Islet precursor cell (in vitro differentiated cells): ENCODE measurements at places on chromosomes 11 and 22.

DNA sequence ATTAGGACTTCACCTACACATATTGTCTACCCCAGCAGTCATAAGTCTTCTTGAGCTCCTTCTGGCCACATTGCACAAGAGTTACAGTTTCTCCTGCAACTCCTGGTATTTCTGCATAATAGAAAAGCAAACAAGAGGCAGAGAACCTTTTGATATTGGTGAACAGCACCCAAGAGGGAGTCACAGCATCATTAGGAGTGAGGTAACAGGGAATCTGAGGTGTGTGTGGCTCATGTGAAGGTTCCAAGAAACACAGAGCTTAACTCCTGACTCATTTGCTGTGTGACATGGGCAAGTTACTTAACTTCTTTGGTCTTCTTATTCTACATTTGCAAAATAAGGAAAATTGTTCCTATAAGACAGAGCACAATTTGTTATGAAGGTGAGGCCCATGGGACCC, 374.6 kb downstream of the INSC start:
- no peak for DNase-seq

DNA sequence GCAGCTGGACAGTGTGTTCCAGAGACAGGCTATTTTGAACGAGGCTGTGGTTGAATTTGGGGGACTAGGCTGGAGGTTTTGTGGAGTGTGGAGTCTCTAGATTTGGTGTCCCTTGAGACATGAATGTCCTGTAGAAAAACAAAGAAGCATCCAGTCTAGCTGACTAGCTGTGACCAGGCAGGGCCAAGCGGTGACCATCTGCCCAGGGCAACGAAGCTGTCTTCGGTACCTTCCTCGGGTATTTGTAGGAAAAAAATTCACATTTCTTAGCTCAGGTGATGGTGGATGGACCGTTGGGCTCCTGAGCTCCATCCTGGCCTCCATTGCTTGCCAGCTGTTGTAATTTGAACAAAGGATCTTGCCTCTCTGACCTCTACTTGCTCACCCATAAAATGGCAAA, 557.3 kb downstream of the MIAT start:
- peak; percentile 11 for DNase-seq

DNA sequence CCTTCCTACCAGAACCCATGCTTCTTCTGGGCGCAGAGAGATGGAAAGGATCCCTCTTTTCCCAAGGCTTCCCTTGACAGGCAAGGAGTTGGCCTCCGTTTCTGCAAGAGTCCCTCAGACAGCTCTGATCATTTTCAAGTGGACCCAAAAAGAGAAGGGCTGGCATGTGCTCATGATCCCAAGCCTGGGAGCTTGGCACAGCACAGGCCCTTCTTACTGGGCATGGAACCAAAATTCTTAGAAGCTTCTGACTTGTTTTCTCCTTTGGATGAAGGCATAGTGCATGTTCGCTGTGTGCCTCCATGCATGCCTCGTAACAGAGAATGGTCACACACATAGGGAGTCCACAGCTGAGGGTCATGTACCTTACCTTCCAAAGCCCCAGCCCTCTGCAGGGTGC, 449.6 kb downstream of the MIAT start:
- DNase-seq = no peak

DNA sequence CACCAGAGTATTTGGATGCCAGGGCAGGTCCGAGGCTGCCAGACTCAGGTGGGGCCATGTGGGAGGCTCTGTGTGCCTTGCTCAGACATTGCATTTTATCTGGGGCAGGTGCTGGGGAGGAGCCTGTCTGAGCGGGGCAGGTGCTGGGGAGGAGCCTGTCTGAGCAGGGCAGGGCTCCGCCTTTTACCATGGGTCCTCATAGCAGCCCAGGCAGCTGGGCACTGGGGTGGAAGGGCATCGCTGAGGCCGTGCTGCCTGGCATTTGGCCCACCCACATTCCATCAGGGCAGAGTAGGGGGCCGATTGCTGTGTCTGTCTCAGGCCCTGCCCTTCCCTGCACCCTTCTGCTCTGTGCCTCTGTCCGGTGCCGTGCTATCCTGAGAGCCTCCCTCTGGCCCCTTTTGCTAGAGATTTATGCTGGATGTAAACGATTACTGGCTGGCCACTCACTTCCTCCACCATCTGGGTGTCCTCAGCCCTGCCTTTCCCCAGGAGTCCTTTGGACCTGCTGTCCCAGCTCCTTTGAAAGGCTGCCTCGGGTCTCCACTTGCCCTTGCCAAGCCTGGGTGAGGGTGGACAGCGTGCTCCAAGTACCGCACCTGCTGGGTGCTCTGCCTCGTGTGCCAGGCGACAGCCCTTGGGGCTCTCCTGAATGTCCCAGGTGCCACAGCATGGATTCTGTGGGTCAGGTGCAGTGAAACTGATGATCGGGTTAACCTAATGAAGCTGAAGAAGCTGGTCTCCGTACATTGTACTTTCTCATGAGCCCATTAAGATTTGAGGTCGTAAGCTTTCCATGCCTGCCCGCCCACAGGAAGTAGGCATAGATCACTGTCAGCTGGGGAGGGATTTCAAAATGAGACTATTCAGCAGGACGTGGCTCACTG, 281.6 kb downstream of the TBC1D22A start:
- DNase-seq = peak; percentile 69

DNA sequence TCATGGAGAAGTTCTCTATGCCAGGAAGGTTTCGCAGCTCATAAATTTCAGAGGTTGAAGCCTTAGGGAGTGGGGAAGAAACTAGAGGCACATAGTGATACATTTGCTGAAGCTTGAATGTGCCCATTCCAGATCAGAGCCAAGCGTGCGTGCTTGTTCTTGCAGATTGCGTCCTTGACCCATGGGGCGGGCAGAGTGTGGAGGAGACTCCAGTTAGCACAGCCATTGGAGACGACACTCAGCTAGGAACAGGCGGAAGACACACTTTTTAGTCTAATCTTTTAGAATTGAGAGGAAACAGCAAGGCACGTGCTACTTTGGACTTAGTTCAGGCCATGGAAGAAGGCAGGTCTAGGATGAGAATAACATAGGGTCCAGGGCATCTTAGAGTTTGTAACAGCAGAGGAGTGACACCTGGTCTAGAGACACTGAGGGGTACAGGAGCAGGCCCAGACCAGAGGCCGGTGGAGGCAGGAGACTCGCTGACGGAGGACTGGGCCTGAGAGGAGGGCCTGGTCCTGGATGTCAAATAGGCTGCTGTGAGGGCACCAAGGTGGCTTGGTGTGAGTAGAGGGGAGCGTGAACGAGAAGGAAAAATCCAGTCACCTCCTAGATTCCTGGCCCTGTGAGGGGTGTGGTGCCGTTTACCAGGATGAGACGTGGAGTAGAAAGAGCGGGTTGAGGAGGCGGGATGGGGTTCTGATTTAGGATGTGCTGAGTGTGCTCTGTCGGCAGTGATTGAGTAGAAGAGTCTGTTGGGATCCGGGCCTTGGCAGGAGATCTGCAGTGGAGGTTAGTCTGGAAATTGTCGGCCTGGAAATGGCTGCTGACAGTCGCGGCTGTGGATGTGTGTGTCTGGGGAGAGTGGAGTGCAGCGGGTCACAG, 154.7 kb downstream of the TBC1D22A start:
- no peak for DNase-seq

- DNase-seq = no peak
Measured at GRCh38 chr11:24163146-24163545, 333.7 kb upstream of the LUZP2 start.

DNA sequence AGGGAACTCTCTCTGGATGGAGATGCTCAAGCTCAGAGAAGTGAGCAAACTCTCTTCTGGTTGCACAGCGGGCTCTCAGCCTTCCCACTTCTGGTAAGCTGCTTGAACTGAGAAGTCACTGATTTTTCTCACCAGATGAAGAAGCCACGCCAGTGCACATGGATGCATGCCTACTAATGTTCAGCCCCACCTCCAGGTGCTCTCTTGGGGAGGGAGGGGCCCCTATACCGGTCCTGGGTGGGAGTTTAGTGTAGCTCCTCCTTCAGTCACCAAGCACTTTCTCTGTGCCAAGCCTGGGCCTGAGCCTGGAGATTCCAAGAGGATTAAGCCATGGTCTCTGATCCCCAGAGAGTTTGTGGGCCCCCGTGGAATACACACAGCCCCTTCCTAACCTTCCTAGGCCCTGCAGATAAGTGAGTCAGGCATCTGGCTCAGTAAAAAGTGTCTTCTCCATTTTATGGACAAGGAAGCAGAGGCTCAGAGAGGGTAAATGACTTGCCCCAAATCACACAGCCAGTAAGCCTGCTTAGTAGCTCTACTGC, 142.2 kb downstream of the ST3GAL4 start:
- DNase-seq = no peak

DNA sequence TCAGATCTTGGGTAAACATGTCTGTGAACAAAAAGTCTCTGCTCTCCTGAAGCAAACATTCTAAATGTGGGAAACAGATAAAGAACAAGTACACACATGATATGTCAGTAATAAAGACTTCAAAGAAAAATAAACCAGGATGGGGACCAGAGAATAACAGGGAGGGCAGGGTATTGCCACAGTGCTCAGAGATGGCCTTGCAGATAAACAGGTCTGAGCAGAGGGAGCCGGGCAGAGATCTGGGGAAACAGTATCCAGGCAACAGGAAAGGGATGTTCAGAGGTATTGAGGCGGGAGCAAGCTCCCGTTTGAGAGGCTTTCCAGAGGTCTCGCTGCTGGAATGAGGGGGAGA, 2.9 kb downstream of the CCDC86 start:
- DNase-seq = no peak

- no peak for DNase-seq
Measured at GRCh38 chr11:34836958-34837856, 79.0 kb downstream of the APIP start.

DNA sequence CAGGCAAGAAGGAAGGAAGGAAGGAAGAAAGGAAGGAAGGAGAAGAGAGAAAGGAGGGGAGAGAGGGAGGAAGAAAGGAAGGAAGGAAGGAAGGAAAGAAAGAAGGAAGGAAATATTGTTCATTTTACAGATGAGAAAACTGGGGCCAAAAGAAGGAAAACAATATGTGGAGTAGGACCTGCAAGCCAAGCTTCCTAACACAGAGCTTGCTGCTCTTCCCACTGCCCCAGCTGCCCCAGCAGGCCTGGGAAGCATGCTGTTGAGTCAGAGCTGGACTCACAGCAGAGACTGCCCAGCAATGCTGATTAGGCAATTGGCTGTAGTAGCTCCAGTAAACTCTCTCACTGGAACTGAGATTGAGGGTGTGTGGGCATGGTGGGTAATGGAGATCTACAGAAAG, 42.6 kb upstream of the SMCO4 start:
- DNase-seq = peak; percentile 86

- DNase-seq = no peak
Measured at GRCh38 chr11:109845437-109845836, 247.8 kb upstream of the ZC3H12C start.

- DNase-seq = no peak
Measured at GRCh38 chr22:23047265-23047664, 23.1 kb upstream of the GNAZ start.

- no peak for DNase-seq
Measured at GRCh38 chr11:108803776-108804175, 138.9 kb downstream of the DDX10 start.

- DNase-seq = no peak
Measured at GRCh38 chr11:76362716-76363115, 18.2 kb downstream of the THAP12 start.

DNA sequence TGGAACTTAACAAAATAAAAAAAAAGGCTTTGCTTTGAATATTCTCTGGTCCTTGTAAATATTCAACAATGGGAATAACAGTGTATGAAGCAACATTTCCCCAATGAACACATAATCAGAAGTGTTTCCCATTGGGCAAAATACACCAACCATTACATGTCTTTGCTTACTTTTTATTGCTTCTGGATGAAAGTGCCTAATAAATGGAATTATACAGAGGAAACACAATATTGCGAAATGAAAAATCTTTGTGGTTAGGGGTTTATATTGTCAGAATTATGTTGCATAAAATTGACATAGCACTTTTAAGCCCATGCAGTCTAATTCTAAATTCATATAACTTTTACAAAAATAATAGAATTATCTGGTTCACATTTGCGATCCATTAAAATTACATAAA, 386.4 kb downstream of the DCDC1 start:
- no peak for DNase-seq

- DNase-seq = no peak
Measured at GRCh38 chr11:92332986-92333385, 108.4 kb downstream of the FAT3 start.

DNA sequence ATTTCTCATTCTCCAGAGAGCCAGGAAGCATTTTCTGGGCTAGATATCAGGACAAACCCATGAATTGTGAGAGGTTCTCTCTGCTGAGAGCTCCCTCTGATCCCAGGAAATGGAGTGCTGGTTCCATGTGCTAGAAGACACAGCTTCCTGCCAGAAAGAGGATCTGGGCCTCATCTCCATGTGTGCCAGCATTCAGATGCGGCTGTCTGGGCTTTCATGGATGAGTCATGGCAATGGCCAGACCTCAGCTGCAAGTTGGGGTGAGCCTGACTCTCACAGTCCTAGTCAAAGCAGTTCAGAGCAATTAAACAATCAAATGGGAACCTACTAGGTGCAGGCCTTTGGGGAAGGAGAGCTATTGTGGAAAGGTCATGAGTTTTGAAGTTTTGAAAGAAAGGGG, 82.3 kb upstream of the EED start:
- DNase-seq = peak; percentile 91

GRCh38 chr11:95076416-95076815, 9.7 kb downstream of the SRSF8 start:
- no peak for DNase-seq

DNA sequence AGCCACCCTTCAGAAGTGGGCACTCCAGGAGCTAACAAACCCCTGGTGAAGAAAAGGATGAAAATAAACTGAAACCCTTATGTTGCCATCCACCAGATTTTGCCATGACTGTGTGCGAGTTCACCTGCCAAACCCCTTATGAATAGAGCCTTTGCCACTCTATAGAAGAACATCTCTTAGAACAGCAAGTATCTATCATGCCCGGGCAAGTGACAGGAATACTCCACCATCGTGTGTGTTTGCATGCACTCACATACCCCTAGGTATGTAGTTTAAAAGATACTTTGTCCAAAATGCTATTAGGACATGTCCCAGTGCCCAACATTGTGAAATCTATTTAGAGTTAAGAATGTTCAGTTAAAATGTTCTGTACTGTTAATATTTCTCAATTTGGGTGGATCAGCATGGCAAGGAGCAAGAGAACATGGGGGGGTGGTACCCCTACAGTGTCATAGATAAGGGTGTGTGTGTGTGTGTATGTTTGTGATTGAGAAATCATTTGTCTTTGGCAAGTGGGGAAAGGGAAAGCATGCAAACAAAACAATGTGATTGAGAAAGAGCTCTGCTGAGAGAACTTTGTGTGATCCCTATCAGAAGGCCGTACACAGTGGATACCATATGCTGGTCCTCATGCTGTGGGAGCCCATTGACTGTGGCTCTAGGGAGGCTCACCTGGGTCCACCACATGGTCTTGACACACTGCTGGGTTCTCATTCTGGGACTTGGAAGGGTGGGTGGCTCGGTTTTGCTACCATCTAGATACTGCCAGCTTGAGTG, 94.9 kb downstream of the ZBTB16 start:
- no peak for DNase-seq

GRCh38 chr11:118910309-118911112, 15.2 kb downstream of the BCL9L start:
- peak; percentile 99 for DNase-seq

GRCh38 chr11:114782650-114783310, 104.5 kb downstream of the NXPE2 start:
- DNase-seq = peak; percentile 68
